Non-pigmented ciliary epithelial cell (primary cell): ENCODE measurements at places on chromosomes 7 and 10.

- no peak for DNase-seq
These were observed 221.1 kb downstream of the SEMA3E start for GRCh38 chr7:83427884-83428283.

- DNase-seq: no peak
These were observed 83.5 kb upstream of the DDC start for GRCh38 chr7:50648570-50649169.

DNA sequence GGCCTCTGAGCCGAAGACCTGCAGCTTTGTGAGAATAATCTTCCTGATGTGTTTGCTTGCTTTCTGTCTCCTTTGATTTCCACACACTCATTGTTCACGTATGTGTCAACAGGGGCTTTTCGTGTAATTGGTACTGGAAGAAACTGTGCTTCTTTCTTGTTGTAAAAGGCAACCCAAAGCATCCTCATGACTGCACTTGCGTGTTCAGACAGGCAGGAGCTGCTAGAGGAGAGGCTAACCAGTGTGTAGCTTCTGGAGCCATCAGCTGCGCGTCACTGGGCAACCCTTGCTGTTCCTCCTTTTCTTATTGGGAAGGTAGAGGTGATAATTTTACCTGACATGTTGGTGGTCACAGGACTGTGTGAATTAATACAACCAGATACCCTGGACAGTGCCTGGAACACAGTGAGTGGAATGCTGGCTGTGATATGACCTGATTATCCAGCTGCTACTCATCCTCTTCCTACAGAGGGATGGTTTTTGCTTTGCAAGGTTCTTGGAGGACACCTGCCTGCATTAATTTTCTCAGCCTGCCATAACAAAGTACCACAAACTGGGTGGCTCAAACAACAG, 213.0 kb downstream of the ABCA13 start:
- no peak for DNase-seq

DNA sequence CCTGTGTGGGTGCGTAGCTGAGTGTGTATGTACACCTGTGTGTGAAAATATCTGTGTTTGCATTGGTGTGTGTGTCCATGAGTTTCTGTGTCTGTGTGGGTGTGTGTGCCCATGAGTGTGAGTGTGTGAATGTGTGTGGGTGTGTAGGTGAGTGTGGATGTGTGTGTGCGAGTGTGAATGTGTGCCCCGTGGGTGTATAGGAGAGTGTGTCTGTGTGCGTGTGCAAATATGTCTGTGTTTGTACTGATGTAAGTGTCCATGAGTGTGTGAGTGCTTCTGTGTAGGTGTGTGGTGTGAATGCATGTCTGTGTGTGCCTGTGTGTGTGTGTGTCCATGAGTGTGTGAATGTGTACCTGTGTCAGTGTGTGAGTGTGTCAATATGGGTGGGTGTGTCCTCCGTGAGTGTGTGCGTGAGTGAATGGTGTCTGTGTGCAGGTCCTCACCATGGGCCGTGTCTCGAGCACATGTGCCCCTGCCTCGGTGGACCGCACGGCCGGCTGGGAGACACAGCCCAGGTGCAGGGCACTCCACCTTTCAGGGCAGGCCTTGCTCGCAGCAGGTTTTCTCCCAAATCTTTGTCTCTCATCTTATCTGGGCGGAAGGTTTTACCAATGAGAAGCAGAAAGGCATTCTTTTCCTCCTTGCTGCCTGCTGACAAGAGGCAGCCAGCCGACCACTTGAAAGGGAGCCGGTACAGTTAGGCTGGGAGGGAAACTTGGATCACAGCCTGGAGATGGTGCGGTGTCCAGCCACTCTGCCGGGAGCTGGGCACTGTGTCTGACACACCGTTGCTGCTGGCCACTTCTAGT, 107.1 kb upstream of the FAM20C start:
- DNase-seq: no peak

- DNase-seq: no peak
These were observed 12.2 kb downstream of the PLAC9 start for GRCh38 chr10:80144696-80145131.

GRCh38 chr7:50423860-50424259, 26.3 kb downstream of the FIGNL1 start:
- DNase-seq: no peak

DNA sequence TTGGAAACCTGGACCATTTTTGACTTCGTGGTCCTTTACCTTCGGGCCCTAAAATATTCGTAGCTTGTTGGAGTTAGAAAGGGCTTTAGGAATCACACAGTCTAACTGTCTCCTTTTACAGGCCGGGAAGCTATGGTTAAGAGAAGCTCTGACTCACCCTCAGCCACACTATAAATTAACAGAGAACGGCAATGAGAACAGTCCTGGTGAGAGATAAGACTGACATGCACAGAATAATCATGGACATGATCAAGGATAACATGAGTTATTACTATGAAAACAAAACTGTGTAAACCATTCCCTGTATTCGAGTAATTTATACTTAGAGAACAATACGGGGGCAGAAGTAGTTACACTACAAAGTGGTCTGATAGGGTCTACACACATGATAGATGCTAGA, 162.5 kb upstream of the MALRD1 start:
- DNase-seq: peak; percentile 24

GRCh38 chr7:4856336-4857057, 5.3 kb downstream of the PAPOLB start:
- no peak for DNase-seq

DNA sequence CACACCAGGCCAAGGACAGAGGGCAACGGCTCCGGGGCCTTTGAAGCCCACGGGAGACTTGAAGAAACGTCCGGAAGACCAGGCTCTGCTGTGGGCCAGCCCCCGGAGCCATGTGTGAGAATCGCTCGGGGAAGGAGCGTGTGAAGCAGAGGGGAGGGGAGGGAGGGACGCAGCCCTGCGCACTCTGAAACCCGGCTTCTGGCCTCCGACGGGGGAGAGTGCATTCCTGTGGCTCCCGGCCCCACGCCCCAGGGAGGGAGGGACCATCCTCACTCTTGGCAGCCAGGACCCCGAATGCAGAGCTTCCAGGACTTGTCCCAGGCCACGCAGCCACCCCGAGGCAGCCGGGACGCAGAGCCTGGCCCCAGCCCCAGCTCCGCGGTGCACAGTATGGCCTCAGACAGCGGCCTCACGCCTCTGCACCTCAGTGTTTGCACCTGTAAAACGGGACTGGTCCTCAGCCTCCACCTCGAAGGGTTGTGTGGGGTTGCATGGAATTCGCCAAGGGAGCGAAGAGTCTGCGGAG, 67.4 kb downstream of the PDGFA start:
- no peak for DNase-seq

DNA sequence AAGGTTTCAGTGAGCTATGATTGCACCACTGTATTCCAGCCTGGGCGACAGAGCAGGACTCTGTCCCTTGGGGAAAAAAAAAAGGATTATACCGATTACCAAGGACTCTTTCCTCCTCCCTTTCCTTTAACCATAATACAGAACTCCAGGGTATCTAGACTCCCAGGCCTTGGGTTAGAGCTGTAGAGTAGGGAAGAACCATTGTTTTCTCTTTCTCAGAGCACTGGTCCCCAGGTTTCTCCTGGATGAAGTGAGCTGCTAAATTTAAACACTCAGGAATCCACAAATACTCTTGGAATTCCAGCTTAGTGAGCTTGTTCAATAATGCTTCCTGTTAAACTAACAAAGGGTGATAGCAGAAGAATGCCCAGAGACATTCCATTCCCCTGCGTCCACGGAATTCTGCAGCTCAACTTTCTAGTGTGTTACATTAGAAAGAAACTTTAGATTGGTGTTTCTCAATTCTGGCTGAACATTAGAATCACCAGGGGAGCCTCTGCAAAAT, 14.6 kb upstream of the RPEL1 start:
- peak; percentile 93 for DNase-seq

DNA sequence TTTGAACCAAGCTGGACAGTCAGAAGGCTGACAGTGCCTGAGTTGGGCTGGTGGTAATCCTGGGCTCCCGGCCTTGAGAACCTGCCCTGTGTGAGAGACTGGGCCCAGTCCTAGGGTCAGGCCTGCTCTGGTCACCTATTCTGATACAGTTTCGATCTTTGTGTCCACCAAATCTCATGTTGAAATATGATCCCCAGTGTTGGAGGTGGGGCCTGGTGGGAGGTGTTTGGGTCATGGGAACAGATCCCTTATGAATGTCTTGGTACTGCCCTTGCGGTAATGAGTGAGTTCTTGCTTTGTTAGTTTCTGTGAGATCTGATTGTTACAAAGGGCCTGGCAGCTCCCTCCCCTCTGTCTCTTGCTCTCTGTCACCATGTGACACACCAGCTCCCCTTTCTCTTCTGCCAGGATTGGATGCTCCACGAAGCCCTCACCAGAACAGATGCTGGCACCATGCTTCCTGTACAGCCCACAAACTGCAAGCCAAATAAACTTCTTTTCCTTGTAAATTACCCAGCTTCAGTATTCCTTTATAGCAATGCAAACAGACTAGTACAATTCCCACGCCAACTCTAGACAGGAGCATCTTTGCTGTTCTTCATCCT, 111.8 kb upstream of the ZNF438 start:
- DNase-seq: no peak

DNA sequence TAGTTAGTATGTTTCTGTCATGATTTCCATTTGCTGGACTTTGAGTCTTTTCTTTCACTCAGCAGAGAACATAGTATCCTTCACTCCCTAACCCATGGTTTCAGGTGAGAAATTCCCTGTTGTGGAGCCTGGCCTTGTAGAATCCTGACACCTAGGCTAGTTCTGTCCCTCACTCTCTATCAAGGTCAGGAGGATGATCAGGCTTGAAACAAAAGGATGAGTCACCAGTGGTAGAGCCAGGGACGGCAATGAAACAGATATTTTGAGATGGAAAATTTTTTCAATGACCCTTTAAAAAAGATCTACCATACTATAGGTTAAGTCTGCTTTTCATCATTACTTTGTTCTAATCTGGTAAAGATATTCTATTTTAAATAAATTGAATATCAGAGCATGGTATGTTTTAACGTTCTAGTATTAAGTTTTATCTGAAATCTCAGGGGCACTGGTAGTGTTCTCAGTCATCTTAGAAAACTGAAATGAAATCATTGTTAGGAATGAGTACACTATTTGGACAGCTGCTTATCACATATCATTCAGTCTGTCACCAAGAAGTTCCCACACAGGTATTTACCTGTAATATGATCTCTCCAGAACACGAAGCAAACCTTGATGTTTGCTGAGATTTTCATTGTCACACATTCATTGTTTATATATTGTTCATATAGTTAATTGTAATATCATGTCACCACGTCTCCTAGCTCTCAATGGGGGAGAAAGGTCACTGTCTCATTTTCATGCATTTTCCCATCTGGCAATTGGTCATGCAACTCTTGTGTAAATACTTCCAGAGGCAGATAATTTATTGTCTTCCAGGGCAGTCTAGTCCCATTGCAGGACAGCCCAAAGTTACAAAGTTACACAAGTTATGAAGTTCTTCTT, 299.9 kb upstream of the LRRTM3 start:
- DNase-seq: no peak

DNA sequence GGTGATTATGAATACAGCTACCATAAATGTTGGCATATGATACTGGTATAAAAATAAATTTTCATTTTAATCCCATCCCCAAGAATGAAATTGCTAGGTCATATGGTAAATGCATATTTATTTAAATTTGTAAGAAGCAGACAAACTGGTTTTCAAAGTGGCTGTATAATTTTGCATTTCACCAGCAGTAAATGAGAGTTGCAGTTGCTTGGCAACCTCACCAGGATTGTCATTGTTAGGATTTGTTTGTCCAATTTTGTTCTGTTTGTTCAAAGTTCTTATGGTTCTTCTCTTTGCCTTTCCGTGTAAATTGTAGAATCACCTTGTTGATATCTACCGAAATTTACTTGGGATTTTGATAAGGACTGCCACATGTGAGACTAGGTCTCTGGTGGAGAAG, 237.4 kb downstream of the OTUD1 start:
- no peak for DNase-seq

DNA sequence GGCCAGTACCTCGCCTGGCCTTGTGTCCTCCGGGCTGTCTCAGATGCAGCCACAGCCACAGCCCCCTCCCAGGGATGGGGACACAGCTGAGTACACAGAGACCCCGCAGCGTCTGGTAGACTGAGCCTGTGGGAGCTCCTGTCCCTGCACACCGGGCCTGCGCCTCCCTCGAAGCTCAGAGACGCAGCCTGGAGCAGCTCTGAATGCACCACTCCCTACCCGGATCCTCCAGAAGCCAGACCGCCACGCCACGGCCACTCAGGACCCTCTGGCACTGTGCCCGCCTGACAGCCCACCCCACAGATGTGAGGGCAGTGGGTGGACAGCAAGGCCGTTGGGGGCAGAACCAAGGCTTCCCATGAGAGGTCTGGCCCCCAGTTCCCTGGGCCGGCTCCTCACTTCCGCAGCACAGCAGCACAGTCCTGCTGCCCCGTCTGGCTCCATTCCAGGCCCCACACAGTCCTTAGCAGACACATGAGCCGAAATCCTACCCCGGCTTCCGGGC, 40.8 kb downstream of the PAPOLB start:
- no peak for DNase-seq

- no peak for DNase-seq
These were observed 32.7 kb upstream of the TRIM8 start for GRCh38 chr10:102611514-102612087.

DNA sequence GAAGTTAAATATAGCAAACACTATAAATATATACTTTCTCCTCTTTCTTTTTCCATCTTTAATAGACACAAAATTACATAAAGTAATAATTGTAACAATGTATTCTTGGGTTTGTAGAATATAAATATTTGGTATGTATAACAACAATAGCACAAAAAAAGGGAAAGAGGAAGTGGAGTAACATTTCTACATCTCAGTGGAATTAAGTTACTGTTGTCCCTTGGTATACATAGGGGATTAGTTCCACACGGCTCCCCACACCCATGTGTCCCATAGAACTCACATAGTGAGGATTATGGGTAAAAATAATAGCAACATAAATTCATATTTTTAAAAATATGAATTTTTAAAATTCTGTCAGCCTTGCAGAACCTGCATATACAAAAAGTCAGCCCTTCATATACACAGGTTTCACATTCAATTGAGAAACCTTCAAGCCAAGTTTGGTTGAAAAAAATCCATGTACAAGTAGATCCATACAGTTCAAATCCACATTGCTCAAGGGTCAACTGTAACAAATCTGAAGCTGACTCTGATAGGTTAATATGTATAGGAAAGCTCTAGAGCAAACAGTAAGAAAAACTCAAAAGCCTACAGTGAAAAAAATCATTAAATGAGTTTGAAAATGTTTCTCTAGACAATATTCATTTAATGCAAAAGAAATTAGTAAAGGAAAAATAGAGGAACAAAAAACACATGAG, 92.4 kb downstream of the HYCC1 start:
- DNase-seq: no peak

DNA sequence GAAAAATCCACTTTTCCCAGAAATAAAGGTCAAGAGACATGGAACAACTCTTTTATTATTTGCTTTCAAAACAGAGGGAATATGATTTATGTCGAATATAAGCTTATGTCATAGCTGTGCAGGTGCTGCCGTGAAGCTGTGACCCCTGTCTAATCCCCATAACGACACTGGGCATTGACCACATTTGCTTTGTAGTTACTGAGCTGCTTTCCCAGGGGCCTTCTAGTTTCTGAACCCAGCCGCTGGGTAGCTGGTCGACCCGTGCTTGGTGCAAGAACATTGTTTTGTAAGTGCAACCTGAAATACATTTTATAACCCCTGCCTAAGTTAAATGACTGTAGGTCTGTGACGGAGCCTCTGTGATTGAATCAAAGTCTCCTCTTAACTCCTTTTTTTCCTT, 144.9 kb upstream of the HDAC9 start:
- DNase-seq: no peak
